Dermis microvascular lymphatic vessel endothelial cell (primary cell): ENCODE measurements at places on chromosomes 5 and 9.

DNA sequence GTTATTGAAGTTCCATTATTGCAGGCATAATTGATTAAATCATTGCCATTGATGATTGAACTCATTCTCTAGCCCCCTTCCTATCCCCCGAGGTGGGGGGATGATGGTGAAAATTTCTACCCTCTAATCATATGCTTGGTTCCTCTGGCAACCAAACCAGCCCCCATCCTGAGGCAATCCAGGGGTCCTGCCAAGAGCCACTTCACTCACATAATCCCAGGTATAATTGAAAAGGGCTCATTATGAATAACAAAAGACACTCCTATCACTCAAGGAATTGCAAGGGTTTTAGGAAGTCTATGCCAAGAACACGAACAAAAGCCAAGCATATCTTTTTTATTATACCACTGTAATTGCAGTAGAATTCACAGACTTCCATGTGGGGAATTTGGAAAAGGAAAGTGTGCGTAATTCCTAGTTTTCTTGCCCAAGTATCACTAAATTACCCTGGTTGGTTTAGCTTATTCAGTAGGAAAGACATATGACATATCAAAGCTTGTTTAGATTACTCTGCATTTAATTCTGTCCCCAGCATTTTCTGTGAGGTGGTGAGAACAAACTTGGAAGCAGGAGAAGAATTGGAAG is 130.7 kb upstream of the TAF11L2 start:
- no peak for DNase-seq

- peak; percentile 46 for DNase-seq
These were observed 30.4 kb downstream of the GNG10 start for GRCh38 chr9:111691672-111692329.

DNA sequence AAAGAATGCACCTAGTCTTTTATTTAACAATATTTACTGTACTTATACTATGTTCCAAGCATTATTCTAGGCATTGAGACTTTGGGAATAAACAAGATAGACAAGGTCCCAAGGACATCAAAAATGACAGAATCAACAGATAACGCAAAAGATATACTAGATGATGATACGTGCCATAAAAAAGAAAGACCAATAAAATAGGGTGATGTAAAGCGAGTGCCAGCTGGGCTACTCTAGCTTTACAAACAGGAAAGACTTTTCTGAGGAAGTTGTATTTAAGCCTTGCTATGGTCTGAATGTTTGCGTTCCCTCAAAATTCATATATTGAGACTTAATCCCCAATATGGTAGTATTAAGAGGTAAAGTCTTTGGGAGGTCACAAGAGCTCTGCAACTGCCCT is 310.2 kb upstream of the RGMB start:
- no peak for DNase-seq

DNA sequence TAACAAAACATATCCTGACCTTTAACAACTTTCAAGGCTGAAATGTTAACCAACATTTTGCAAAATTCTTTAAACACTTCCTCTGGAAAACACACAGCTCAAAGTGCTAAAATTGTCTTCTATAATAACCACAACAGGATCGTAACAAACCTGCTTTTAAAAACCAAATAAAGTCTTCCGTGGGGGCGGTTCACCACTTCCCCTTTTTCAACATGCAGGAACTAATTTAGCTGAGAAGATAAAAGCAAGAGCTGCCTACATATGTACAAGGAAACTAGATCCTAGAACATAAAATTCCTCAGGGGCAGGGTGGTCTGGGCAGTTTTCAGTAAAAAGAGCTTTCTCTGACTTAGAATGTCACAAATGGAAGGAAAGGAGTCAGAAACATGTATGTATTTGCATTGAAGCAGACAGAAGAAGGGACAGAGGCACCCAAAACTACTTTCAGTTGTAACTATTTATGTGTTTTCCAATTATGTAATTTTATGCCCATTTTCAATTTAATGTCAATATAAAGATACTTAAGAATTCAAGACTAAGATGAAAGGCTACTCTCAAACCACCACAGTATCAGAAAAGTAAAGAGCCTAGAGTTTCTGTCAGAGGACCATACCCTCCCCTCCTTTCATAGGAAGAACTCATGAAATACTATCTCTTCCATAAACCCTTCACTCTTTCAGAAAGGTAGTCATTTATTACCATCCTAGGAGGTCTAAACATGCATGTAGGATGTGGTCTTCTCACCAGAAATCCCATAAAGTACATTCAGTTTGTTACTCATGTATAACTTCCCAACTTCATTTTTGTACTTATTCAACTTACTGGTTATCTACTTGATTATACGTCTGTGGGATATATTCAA is 185.9 kb upstream of the RASA1 start:
- DNase-seq, result no peak

GRCh38 chr5:73945505-73945904 is 319.5 kb downstream of the ARHGEF28 start:
- peak; percentile 34 for DNase-seq
